ENCODE measurements at places on chromosomes 6 and 20.

DNA sequence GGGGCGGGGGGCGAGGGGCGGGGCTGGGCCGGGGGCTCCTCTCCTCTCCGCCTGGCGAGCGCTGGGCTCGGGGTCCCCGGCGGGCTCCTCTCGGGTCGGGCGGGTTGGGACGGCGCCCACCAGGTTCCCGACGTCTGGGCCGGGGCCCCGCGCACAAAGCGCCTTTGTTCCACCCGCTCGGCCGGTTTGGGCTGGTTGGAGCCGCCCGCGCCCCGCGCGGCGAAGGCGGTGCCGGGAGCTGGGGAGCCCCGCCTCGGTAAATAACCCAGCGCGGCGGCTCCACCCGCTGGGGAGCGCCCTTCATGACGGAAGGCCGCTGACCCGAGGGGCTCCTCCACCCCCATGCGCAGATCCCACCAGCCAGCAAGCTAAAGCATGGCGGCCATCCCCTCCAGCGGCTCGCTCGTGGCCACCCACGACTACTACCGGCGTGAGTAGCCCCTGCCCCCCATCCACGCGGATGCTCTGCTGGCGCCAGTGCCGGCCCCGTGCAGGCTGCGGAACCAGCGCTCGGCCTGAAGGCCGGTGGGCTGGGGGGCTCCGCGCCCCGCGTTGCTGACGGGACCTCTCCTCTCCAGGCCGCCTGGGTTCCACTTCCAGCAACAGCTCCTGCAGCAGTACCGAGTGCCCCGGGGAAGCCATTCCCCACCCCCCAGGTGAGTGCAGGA lies 503 bp downstream of the PPDPF start:
- peak; percentile 48 for DNase-seq

- DNase-seq: no peak
These were observed 22.1 kb upstream of the FOXP4 start for GRCh38 chr6:41523915-41524633.

GRCh38 chr6:114650891-114651290 lies 308.1 kb upstream of the HS3ST5 start:
- no peak for DNase-seq

DNA sequence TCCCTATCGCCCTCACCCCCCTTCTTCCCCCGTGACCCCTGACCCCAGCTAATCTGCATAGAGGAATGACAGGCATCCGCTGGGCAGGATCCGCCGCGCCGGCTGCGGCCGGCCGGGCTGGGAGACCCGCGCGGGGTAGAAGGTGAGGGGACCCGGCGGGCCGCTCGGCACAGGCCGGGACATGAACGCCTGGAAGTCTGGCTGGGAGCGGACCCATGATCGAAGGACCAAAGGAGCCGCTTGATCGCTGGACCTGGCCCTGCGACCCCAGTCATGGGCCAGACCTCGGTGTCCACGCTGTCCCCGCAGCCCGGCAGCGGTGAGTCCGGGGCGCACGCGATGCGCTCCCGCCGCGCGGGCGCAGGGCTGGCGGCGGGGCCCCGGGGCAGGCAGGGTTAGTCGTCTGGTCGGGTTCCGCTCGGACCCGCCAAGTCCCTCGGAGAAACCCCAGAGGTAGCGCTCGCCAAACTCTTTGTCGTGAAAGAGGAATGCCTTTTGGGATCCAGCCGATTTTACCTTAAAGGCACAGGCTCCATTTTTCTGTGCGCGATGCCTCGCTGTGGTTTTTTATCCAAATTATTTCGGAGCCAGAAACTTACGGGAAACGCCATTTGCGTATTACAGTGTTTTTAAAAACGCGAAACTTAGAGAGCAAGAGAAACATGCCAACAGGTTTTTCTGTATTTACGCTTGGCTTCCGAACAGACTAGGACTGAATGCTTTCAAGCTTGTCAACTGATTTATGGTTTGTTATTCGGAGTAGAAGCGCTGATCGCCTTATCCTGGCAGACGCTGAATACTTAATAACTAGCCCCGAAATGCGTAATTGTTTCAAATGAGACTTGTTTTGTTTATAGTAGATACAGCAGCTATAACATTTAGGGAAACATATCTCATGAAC lies at the start of gene PHACTR2:
Gene PHACTR2, plus strand, starts transcription at position 75 of the 901 bp plus-strand sequence. Its CDS starts 199 bp downstream, at position 274.
- peak; percentile 44 for DNase-seq

GRCh38 chr6:161204866-161205557 lies 68.8 kb downstream of the AGPAT4 start:
- DNase-seq: no peak

- DNase-seq: peak; percentile 14
These were observed at the start of gene HIVEP1 for GRCh38 chr6:12012038-12012557. Gene HIVEP1 (plus strand): TSS chr6:12012312. CDS start chr6:12015629, 3,317 bp downstream.

DNA sequence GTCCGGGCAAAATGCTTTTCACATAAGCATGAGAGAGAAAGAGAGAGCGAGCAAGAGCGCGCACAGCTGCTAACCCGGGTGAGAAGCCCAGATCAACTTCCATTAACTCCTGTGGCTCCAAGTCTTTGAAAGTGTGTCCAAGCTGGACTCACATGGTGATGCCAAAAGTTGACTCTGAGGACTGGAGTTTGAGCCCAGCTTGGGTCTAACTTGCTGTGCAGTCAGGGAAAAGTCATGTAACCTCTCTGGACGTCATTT lies 357.2 kb upstream of the SULF2 start:
- no peak for DNase-seq

DNA sequence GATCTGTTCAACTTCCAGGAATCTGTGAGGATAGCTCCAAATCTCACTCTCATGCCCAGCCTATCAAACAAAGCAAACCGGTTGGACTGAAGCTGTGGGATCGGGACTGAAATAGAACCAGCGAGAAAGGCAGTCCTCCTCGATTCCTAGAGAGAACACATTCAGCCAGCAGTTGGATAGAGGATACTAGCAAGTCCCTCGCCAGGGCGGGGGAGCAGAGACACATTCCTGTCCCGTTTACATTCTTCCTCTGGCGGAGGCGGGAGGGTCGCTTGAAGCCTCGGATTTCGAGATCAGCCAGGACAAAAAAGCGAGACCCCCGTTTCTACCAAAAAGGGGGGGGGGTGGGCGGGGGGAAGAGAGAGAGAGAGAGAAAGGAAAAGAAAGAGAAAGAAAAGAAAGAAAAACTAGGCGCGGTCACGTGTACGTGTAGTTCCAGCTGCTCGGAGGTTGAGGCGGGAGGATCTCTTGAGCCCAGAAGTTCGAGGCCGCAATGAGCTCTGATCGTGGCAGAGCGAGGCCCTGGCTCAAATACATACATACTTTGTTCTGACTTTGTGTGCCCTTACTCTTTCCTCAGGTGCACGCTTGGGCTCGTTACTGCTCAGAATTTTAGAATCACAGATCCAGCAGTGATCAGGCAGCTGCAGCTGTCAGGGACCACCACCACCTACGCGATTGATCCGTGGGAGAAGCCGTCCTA lies 19.5 kb downstream of the ZNF311 start:
- peak; percentile 98 for DNase-seq

- no peak for DNase-seq
These were observed 19.9 kb downstream of the SLC13A3 start for GRCh38 chr20:46631212-46631869.

- peak; percentile 66 for DNase-seq
These were observed 684.6 kb downstream of the DOK5 start for GRCh38 chr20:55160037-55160436.

GRCh38 chr6:7865781-7866180 lies 44.8 kb downstream of the TXNDC5 start:
- DNase-seq: no peak

DNA sequence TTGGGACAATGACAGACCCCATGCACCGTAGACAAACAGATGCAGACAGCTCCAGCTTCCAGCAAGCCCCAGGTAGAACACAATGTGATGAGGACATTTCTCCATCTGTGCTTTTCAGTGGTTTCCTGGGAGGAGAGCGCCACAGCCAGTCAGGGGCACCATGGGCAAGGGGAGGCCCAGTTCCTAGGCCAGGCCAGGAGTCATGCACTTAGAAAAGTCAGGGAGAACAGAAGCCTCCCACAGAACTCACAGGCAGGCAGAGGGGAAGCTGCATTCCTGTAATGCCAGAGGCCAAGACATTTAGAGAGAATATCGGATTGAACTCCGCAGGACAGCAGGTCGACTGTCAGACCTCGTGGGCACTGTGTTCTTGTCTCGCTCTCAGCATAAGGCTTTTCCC lies 9.2 kb downstream of the SYNDIG1 start:
- no peak for DNase-seq

GRCh38 chr6:150661216-150662007 lies 61.7 kb downstream of the PLEKHG1 start:
- no peak for DNase-seq

DNA sequence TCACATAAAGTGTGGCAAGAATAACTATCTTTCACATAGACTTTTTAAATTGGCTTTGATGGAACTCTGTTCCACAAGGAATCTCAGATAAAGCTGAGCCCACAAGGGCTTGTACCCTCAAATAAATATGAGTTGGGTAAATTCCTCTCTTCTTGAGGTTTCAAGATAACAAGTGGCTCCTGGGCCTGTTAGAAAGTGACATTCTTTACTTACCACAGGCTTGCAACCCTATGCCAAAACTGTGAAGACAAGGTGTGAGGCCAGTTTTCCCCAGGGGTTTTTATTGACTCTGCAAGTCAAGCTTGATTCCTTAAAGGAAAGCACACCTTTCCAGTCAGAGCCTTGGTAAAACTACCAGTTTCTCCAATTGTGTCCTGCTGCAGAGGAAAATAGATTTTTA lies 664.8 kb upstream of the GJE1 start:
- no peak for DNase-seq

DNA sequence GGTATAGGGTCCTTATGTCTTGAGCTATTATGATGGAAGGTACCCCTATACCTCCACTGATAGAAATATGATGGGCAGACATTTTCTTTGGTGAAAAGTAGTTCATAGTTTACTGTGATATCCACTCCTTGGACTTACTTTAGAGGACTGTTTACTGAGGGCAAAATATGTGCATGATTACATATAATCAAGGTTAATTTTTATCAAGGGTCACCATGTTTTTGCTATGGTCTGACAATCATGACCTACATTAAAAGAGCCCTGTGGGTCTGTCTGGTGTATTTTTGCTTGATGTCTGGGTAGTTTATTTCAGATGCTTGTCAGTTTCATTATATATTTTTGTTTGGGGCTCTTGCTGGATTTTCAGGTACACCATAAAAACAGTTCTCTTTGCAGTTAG lies 40.1 kb downstream of the CDKAL1 start:
- DNase-seq: no peak

DNA sequence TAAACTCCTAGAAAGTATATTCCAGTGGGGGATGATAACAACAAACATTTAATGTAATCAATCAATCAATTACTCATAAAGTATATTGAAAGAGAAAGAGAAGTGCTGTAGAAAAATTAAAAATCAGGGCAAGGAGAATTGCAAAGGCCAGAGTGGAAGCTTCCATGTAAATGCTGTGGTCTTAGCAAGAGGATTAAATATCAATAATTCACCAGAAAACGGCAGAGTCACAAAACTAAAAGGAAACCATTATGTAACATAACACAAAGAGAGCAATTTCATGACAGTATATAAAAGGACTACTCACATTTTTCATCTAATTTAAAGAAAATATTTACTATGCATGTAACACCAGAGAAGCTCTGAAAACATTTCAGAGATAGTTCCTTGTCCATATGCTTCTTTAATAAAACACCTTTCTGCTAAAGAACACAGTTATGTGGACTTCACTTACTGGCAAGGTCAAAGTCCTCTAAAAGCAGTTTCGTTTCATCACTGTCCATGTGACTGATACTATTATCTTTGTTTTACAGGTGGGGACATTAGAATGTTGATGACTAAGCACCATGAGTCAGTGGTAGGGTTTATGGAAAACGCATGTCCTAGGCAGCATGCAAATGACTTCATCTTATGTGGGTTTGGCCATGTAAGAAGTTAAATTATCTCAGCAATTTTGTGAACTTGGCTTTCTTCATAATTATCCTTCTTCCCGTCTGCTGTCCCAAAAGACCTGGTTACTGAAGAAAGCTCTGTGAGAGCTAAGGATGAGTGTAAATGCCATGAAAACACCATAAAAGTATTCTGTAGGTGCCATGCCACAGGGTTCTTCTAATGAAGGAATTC lies 185.8 kb upstream of the TENT5A start:
- peak; percentile 55 for DNase-seq

DNA sequence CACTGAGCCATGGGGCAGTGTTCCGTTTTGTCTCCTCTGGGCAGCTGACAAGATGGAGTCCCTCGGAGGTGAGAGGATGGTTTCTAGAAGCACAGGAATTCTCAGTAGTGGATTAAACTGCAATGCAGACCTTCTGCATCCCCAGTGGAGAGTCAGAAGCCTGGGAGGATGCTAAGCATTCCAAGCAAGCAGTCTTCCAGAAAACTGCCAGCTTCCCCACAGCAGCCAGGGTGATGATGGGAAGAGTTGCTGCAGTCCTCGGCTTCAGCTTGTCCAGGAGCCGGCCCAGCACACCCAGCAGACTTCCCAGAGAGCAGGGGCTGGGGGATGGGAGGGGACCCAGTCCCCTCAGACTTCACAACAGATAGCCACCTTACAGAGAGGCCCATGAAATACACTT lies 163.6 kb downstream of the LY86 start:
- peak; percentile 95 for DNase-seq

DNA sequence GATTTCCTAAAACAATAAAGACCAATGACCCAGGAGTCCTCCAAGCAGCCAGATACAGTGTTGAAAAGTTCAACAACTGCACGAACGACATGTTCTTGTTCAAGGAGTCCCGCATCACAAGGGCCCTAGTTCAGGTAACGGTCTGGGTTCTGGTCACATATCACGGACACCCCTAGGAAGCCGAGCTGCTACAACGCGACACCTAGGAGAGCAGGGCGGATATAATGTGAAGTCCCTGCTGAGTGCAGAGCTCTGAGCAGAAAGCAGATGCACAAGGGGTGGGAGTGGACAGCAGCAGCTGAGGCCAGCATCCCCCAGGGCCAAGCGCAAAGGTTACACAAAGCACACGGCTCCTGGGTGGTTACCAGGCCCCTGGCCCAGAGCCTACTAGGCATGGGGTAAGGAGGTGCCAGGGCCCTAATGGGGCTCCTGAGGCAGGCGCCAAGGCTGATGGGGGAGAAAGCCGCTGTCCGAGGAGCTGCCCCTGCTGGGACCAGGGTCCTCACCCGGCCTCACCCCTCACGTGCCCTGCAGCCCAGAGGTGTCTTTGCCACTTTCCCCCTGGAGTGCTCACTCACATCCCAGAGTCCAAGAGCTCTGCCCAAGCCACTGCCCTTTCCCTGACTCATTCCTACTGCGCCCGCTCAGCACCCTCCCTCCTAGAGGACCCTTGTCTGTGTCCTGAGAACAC lies 8.4 kb downstream of the CST7 start:
- DNase-seq: no peak

- DNase-seq: no peak
These were observed 88.0 kb downstream of the ATP9A start for GRCh38 chr20:51680067-51680749.

DNA sequence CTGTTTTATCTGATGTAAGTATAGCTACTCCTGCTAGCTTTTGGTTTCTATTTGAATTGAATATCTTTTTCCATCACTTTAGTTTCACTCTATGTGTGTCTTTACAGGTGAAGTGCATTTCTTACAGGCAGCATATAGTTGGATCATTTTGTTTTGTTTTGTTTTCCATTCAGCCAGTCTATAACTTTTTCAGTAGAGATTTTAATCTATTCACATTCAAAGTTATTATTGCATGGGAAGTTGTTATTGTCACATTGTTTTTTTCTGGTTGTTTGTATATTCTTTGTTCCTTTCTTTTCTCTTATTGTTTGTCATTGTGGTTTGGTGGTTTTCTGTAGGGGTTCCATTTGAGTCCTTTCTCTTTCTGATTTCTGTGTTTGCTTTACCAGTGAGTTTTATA lies 151.2 kb downstream of the PDE10A start:
- no peak for DNase-seq
